ENCODE measurements at places on chromosomes 6 and 20.

DNA sequence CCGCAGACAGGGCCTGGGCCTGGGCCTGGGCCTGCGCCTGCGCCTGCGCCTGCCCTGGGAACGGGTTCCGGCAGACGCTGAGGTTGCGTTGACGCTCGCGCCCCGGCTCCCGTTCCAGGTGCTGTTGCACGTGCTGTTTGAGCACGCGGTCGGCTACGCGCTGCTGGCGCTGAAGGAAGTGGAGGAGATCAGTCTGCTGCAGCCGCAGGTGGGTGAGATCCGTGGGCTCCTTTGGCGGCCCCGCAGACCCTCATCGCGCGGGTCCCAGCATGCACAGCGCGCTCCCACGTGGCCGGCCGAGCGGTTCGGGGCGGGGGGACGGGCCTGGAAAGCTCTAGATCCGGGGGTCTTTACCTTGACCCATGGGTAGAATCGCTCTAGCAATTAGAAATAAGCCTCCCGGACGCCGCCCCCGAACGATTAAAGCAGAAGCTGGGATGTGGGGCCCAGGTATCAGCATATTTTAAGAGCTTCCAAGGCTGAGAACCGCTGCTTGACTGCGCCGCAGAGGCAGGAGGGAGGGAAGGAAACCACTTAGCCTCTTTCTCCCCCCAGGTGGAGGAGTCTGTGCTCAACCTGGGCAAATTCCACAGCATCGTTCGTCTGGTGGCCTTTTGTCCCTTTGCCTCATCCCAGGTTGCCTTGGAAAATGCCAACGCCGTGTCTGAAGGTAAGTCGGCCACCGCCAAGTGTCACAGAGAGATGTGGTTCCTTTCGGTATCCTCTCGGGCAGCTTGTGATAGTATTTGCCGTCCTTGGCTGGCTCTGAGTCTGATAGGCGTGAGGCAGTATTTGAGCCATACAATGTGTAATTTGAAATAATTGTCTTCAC, 508 bp downstream of the NOP56 start:
- no peak for DNase-seq

DNA sequence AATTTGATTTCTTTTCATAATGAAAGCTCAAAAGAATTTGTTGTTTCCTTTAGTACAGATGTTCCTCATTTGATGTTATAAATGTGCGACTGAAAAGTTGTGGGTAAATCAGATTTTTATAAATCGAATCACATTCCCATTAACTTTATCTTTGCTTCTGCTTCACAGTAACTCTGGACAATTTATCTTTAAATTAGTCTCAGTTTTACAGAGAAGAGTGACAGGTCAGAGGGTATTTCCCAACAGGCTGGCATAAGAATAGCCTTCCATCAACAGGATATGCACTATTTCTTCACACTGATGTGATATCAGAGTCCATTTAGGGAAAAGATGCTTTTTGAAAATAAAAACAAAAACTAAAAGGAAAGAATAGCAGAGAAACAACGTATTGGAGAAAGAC, 286.9 kb downstream of the FRK start:
- DNase-seq, result no peak

DNA sequence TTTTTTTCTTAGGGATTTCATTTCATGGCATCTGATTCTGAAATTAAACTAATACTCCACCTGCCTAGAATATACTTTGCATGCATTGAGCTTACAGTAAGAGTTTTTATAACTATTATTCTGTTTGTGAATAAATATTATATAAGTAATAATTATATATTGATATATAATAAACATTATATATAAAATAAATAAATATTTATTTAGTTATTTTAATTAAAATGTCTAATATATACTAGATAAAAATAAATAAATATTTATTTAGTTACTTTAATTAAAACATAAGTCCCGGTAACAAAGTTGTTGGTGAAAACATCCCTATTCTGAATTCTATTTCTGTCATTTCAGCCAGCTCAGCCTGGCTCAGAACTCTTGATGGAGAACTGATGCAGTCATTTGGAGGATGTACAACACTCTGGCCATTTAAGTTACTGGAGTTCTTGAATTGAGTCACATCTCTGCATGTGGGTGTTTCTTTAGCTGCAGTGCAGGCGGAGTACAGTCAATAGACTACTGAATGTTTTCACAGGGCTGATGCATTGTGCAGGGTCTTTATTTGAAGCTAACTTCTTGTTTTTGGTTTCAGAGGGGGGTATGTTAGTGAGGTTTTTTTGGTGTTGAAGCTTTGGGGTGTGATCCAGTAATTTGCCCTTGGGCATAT, 508.9 kb upstream of the ADGRB3 start:
- no peak for DNase-seq

DNA sequence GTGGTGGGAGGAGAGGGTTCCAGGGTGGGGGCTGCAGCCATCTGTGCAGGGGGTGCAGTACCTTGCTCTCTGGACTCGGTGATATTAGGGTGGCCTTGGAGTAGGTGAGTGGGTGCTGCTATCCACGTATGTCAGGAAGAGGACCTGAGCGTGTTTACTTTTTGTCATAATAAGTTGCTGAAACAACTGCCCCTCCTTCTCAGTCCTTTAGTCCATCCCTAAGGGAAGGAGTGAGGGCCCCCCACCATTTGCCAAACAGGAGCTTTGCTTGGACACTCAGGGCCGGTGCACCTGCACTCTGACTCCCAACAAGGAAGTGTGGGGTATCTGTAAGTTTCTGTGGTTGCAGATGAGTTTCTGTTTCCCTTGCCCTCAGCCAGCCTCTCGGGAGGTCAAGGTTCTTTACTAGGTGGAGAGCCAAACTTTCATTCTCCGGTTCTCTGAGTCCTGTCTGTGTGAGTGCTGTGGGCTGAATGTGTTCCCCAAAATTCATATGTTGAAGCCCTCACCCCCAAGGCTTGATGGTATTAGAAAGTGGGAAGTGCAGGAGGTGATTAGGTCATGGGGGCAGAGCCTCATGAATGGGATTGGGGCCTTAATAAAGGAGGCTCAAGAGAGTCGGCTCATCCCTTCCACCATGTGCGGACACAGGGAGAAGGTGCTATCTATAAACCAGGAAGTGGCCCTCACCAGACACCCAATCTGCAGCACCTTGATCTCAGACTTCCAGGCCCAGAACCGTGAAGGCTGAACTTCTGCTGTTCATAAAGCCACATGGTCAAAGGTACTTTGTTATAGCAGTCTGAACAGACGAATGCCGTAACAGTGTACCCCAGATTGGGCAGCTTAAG, 19.6 kb upstream of the CCR6 start:
- DNase-seq, result no peak

DNA sequence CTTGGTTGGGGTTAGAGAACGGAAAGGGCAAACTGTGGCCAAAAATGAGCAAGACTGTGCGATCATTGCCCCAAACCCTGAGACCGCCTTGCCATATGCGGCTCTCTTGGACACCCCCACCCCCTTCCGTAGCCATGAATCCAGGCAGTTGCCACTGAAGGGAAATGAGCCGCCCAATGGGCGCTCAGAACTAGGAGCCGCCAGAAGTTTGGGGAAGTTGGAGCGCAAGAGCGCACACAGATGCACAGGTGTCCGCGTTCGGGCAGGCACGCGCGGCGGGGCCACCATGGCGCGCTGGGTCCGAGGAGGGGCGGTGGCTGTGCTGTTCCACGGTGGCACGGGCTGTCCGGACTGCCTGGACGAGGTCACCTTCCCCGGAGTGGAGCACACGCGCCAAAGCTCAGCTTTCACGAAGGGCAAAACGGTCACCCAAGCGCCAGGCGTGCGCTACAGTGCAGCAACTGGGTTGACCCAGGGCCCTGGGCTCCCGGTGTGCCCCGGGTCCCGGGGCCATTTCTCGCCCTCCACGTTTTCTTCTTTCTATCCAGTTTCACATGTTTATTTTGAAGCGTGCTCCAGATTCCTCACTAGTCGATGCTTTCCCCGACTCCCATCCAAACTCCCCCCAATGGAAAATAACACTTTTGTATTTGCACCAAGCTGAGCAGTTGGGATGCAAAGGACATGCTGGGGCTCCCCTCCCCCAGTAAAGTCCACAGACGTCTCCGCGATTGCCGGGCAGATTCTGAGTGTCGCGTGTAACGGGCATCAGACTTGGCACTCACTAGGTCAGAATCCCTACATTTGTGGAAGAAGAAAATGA, 906 bp upstream of the PDE10A start:
- DNase-seq, result no peak

DNA sequence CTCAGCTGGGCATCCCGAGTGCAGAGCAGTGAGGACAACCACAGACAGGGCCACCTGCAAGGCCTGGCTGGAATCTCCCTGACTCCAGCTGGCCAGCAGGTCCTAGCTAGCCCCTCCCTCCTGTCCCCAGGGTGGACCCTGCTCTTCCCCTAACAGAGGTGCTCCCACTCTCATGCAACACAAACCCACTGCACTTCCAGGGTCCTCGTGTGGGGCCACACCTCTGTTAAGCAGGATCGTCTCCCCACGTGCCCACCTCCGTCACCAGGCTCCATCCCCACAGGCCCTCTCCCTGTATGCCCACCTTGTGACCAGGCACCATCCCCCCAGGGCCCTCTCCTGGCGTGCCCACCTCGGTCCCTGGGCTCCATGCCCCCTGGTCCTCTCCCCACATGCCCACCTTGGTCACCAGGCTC, 17.3 kb downstream of the TAF4 start:
- DNase-seq, result no peak

GRCh38 chr20:23652371-23652770, 14.6 kb upstream of the CST3 start:
- no peak for DNase-seq

GRCh38 chr6:130240232-130240631, 17.5 kb upstream of the SAMD3 start:
- DNase-seq, result no peak

DNA sequence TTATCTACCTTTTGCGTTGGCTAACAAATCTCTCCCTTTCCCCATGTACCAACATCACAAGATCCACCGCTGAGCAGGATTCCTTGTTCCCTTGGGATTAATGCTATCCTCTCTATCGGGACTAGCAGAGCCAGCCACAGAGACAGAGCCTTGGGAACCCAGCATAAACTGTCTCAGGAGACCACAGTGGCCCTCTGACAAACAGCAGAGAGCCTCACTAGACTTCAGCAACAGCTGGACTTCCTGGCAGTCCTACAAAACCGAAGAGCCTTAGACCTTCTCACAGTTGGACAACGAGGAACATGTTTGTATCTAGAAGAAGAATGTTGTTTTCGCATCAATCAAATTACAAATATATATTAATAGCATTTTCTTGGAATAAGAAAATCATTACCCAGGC, 39.6 kb upstream of the POU5F1 start:
- no peak for DNase-seq

DNA sequence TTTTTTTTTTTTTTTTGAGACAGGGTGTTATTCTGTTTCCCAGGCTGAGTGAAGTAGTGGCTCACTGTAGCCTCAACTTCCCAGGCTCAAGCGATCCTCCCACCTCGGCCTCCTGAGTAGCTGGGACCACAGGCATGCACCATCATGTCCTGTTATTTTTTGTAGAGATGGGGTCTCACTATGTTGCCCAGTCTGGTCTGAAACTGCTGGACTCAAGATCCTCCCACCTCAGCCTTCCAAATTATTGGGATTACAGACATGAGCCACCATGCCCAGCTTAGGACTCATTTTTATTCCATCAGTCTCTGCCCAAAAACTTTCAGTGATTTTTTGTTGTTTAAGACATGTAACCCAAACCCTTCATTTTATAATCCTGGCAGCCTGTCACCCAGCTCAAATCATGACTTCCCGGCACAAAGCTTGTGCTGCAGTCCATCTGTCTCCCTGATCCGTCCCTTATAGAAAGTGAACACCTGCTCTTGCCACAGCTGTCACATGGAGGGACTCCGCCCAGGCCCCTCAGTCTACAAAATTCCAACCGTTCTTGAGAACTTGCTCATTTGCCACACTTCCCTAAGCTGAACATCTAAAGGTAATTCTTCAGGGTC, 183.9 kb upstream of the JARID2 start:
- DNase-seq, result no peak

DNA sequence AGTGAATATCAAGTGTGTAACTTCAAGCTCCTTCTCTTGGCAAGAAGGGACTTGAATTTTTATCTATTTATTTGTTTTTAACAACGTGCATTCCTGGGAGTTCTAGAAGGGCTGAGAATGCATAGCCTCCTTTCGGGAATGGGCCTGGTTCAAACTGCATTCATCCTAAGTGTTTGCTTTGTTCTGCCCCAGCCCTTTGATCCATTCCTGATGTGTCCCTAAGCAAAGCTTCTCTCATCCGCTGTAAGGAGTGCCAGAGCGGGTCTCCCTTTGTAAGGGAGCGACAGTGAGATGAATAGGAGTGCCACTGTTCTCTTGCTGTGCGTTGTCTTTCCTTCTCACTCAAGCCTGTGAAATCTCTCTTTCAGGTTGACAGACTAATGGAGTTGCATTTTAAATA, 61.0 kb upstream of the VSTM2L start:
- no peak for DNase-seq

DNA sequence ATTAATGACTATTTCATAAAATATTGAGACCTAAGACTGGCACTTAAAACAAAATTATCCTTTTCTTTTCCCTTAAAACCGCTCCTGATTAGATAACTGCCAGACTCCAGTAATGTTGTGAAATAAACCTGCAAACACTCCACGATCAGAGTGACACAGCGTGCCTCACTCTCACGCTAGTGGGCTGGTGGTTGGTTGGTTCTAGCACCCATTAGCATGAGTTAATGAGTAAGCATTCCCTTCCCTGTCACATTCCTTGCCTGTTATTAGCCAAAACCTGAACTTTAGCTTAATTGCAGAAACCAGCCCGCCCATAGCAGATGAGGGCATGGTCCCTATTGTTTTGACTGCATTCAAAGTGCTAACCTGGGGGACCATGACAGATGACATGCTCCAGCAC, 193.4 kb downstream of the CD83 start:
- no peak for DNase-seq

DNA sequence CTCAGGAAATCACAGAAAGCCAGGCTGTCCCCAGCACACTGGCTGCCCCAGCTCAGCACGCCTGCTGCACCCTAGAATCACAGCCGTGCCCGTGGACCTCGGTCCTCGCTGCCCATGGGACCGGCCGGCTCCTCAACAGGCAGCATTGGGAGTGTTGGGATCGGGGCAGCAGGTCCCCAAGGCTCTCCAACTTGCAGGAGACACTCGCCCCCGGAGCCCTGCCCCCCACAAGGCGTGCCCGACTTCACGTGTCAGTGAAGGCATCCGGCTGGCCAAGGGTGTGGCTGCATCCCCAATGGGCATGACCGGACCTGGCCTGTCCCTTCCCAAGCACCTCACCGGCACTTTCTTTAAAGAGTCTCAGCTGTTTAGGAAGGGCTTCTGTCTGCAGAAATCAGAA, 3.0 kb upstream of the NTSR1 start:
- DNase-seq, result no peak

- DNase-seq, result peak; percentile 30
Observed at GRCh38 chr6:35786810-35787209, 6.0 kb downstream of the CLPSL1 start.

Data from DMS79 (cell line).